ENCODE measurements at places on chromosomes 2 and 18. TPM values are rescaled to one million over a fixed set of nuclear protein-coding genes. Genes with fewer than 3 reads are reported as not detected.

The NEB gene
- total RNA-seq: 0.03 TPM

The CLEC4F gene
- not detected for total RNA-seq

The UGT1A5 gene
- total RNA-seq: not detected

The MYOM1 gene
- total RNA-seq: not detected

The CNTNAP5 gene
- not detected for total RNA-seq

The ELOA2 gene
- not detected for total RNA-seq

The ABCG8 gene
- not detected for total RNA-seq

The KIAA2012 gene
- total RNA-seq: 0.03 TPM

The GPATCH11 gene
- total RNA-seq: 15.5 TPM

The IL37 gene
- not detected for total RNA-seq

DNA sequence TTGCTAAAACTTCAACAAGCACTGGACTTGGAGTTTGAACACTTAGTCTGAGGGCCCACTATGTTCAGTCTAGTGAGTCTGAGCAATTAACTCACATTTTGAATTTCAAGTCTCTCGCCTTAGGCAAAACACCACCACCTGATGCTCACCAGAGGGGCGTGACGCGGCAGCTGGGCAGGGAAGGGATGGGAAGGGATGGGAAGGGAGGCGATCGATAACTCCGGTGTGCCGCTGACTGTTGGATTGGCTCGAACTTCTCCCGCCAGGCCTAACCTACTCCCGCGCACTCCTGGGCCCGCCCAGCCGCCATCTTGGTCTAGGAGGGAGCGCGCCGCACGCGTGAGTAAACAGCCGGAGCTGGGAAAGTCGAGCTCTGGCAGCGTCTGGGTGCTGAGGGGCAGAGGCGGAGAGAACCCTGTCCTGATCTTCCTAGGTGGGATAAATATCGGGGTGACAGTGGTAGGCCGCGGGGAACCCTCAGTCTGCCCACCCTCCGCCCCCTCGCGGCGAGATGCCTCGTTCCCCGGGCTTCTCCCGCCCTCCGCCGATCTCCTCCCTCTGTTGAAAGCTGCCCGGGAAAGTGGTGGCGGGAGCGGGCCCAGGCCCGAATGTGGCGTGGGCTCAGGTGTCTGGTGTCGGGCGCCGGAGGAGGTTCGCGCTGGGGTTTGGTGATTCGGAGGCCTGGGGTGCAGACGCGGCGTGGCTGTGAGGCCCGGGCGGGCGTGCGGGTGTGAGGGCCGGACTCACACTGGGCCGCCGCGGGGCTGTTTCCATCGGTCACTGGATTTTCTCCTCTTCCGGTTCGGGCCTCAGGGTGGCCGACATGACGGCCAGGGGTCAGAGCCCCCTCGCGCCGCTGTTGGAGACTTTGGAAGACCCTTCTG, at the start of gene RIF1:
TSS of gene RIF1 (plus strand) at position 302 of the 884 bp plus-strand sequence. CDS start at position 824, 522 bp downstream.
- peak; percentile 94 for DNase-seq

DNA sequence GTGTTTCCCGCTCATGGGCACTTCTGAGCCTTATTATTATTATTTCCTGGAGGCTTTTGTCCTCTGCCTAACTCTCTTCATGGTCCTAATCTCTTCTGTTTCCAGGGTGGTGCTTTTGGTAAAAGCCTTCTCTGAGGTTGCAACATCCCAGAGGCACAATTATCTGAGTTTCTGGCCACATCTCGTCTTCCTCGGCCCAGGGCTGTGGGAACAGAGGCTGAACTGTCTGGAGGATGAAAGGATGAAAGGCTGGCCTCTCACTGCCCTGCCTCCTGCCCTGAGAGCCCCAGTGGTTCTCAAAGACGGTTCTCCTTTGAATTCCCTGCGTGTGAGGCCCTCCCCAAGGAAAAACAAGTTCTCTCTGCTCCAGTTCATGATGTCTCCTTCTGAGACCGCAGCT, 13.8 kb downstream of the GYPC start:
- DNase-seq: no peak

GRCh38 chr2:158730621-158731140, 64.4 kb upstream of the DAPL1 start:
- no peak for DNase-seq

- no peak for DNase-seq
These were observed 2.6 kb downstream of the HOXD3 start for GRCh38 chr2:176159663-176160250.

GRCh38 chr2:188130317-188130716, 161.4 kb upstream of the GULP1 start:
- no peak for DNase-seq

DNA sequence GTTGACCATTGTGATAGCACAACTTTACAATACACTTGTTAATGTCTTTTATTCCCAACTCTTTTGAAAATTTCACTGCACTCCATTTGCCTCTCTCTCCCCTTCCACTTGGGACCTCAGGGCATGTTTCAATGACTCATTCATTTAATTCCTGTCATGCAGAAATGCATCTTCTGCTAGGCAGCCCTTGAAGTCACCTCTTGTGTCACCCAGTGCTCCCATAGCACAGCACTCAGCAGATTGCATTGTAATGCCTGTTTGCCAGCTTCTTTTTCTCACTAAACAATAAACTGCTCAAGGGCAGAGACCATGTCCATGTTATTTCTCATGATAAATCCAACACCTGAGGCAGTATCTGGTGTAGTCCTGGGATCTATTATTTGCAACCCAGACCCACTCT, 85.9 kb upstream of the ACSL3 start:
- no peak for DNase-seq

- no peak for DNase-seq
These were observed 67.9 kb downstream of the CERS6 start for GRCh38 chr2:168524005-168524404.

GRCh38 chr2:169069341-169069740, at the start of gene DHRS9:
Gene DHRS9, plus strand, starts transcription at chr2:169069563. Its CDS starts 12,019 bp downstream, at chr2:169081582.
- DNase-seq: peak; percentile 33

- no peak for DNase-seq
These were observed 42.7 kb downstream of the ST6GAL2 start for GRCh38 chr2:106843001-106843909.

GRCh38 chr2:38178556-38179419, 102.8 kb upstream of the CYP1B1 start:
- DNase-seq: peak; percentile 62

DNA sequence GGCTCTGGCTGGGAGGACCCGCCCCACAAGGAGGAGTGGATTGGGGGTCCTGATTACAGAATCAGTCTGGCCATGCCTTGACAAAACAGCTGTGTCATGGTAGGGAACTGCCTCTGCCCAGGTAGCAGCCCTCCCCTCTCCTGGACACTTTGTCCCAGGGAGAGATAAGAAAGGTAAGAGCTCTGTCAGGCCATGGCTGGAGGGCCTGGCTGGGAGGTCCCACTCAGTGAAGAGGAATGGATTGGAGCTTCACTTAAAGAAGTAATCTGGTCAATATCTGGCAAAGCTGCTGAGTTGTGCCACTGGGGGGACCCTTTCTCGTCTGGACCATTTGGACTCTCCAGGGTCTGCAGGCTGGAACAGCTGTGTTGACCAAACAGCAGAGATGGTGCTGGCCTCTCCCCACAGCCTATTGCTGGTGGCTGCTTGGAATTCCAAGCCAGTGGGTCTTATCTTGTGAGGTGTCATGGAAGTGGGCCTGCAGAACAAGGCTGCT, 75.4 kb downstream of the EPC2 start:
- DNase-seq: no peak

- no peak for DNase-seq
These were observed 16.3 kb upstream of the BOK start for GRCh38 chr2:241542278-241542605.

GRCh38 chr18:35695384-35695783, 113.8 kb downstream of the GALNT1 start:
- no peak for DNase-seq

GRCh38 chr2:36597003-36597531, 901 bp downstream of the FEZ2 start:
- no peak for DNase-seq

GRCh38 chr2:1598800-1599199, 145.5 kb downstream of the PXDN start:
- DNase-seq: no peak

- no peak for DNase-seq
These were observed 279.5 kb downstream of the AGAP1 start for GRCh38 chr2:235773188-235773928.

- DNase-seq: no peak
These were observed 81.2 kb downstream of the GBX2 start for GRCh38 chr2:236086971-236087465.

DNA sequence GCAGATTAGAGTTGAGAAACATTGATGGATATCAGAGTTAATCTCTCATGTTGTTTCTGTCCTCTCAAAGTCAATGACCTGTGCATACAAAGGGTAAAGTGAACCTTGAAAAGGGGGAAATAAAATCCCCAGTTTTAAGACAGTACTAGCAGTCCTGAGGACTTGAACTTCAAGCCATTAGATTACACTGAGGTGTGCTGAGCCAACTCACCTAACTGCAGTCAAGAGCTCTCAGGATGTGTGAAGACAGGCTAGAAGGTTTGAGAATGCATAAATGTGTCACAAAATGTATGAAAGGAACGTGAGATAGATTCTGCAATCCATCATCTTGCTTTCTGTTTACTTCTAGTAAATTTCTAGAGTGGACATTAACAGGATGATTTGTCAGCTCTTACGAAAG, 35.5 kb downstream of the DOCK10 start:
- DNase-seq: no peak

- DNase-seq: no peak
These were observed 178.5 kb upstream of the TMEFF2 start for GRCh38 chr2:192373221-192373620.

DNA sequence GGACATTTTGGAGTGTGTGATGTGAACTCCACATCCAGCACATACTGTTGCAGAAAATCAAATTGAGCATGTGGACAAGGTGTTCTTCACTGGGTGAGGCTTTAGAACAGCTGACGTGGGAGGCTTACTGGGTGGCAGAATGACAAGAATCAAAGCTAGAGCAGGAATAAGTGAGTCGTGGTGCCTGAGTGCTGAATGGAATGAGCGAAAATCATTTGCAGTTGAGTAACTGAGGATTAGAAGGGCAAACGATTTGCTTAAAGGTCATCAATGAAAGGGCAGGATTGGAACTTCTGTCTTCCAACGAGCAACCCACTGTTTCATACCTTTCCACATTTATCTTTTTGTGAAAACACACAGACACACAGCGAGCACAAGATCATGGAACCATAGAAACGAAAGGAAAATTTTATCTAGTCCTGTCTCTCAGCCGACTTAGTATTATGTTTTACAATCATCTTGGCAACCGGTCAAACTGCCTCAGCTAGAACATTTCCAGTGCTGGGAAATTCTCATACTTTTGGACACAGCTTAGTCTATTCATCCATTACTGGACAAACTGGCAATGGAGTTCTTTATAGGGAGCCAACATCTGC, 7.2 kb upstream of the DAW1 start:
- DNase-seq: no peak

- no peak for DNase-seq
These were observed 441.0 kb upstream of the MAP2 start for GRCh38 chr2:208982831-208983230.

DNA sequence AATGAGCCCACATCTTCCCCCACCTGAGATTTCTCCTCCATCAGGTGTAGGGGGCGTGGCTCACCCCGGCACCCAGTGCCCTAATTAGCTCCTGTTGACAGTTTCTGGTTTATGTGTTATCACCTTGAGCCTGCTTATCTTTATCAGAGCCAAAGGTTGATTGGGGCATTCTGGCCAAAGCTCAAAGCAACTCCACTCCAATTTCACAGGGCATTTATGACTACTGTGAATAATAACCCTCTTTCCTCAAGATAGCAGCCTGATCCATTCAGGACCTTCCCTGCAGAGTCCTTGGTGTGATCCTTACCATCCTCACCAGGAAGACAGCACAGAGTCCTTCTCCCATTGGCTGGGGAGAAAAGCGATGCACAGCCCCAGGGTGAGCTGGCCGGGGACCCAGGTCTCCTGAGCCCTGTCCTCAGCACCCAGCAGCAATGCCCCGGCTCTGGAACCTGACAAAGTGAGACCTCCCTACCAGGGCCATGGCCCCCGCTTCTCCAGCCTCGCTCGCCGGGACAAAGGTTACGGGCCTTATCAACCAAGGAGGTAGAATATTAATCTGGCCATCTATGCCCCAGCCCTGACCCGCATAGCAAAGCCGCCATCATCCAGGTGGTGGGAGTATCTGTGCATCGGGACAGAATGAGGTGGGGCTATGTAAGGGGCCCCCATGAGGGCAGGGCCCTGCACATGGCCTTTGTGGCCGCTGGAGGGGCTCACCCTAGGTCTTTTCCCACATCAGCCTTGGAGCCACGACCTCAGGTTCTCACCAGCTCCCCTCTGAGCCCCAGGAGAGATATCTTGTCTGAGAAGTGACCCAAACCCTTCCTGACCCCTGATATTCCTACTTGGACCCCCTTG, 64.5 kb downstream of the ZFP36L2 start:
- no peak for DNase-seq

GRCh38 chr2:231379266-231380215, 16.0 kb upstream of the B3GNT7 start:
- peak; percentile 64 for DNase-seq

GRCh38 chr2:136116813-136117390, 1.0 kb downstream of the CXCR4 start:
- no peak for DNase-seq

DNA sequence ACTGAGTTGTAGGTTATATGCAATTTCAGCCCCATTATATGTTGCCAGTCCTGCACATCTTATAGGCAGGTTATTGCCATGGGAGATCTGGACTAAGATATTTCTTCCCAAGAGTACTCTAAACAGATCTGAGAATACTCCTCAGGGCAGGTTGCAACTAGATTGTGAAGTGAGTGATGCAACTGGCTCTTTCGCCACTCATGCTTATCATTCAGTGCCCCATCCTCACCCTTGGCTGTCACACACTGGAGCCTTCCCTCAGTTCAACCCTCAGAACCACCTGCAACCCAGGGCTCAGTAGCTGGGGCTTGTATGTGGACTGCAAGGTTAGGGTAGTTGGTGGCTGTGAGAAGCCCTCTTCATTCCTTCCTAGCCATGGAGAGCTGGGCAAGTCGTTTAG, 14.1 kb downstream of the MERTK start:
- DNase-seq: no peak

- no peak for DNase-seq
These were observed 19.8 kb upstream of the NFU1 start for GRCh38 chr2:69456950-69457445.

GRCh38 chr2:79831961-79832360, 319.1 kb downstream of the CTNNA2 start:
- no peak for DNase-seq

DNA sequence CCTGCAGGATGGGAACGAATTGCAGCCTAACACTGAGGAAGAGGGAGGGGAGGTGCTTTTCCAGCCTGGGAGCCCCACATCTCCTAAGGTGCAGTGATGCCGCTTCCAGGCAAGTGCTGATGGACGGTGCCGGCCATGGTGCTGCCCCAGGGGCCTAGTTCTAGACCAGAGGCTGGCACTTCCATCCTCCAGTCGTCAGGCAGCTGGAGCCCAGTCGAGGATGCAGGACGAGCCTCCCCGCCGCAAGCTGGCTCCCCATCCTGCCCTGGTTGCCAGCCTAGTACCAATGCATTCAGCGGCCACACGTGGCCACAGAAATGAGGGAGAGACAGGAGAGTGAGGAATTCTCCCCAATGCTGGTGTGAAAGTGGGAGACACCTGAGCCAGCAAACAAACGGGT, 413.5 kb downstream of the ZNF516 start:
- DNase-seq: no peak

- no peak for DNase-seq
These were observed 1.8 kb downstream of the PKP4 start for GRCh38 chr2:158458617-158458920.

Data from SJSA1 (cell line).